ENCODE measurements at places on chromosomes 1 and 21.
A peak's percentile ranks its signal among the peaks of the same experiment; 100 is the strongest.

DNA sequence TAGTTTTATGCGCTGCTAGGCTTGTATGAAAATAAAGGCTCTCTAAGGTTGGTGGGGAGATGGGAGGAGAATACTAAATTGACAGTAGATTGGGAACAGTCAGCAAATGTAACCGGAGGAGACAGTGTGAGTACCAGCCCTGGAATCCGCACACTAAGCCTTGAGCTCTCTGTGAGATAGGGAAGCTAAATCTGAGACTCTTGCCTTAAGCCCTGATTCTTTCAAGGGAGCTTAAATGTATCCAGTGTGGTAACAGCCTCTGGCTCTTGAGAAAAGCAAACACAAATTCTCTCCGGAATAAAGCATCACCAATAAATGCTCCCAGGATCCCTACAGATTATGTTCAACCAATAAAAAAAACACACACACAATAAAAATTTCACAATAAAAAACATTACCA is 33.0 kb upstream of the PDPN start:
- no peak for DNase-seq

GRCh38 chr1:155882235-155882634 is 22.9 kb downstream of the SYT11 start:
- no peak for DNase-seq

DNA sequence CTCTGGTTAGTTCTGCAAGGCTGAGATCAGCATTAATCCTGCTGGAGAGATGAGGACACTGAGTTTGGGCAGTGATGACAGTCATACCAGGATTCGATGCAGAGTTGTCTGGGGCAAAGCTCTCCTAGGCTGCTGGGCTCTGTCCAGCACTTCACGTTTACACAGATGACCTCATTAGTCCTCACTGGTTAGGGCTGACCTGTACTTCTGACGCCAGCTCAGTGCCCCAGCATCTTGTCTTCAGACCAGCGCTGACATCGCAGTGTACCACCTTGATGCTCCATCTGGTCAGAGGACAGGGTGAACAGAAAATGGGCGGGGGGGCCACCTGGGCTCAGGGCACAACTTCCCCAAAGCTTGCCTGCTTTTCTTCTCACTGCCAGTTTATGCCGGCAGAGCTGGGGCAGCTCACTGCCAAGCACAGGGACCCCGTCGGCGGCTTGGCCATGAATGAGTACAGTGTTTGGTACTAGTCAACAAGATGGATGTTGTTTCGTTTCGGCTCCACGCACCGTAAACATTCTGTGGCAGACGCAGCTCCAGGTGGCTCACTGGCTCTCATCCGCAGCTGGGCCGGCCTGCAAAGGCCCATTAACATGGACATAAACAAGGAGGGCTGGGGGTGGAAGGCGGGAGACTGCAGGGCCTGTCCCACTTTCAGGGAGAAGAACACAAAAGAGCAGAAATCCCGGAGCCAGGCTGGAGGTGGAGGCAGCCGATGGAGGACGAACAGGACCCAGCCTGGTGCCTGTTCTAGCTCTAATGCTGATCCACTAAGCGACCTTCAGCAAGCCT is 118.7 kb downstream of the GLIS1 start:
- DNase-seq: no peak

- no peak for DNase-seq
These were observed 7.8 kb downstream of the ADAMTS4 start for GRCh38 chr1:161190962-161191521.

GRCh38 chr1:204294357-204294756 is 65.4 kb downstream of the PLEKHA6 start:
- no peak for DNase-seq

- no peak for DNase-seq
These were observed 51.3 kb downstream of the PTGS2 start for GRCh38 chr1:186628910-186629309.

DNA sequence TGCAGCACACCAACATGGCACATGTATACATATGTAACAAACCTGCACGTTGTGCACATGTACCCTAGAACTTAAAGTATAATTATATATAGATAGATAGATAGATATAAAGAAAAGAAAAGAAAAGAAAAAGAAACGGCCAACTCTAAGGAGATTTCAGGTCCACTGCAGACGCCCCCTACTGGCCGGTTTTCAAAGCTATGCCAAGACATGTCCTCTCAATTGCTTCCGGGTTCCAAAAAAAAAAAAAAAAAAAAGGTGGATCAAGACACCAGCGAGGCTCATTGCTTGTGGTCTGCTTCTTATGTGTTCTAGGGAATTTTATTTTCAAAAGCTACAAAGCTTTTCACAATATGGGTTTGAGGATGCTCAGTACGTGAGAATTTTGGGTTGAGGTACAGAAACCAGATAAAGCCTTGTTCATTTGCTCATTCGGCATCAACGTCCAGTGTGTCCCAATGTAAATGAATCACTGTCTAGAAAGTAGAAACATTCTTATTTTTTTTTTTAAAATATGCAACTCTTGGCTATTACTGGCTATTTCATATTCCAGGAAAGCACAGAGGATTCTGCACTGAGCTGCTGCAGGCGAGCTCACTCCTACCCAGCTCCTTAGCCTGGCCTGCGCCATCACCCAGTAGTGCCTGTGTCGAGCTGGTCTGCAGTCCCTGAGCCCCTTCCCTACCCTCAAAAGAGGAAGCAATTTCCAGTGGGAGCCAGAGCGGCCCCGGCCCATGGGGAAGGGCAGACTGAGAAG is 643.0 kb downstream of the KIF26B start:
- peak; percentile 28 for DNase-seq

- DNase-seq: no peak
These were observed 35.0 kb downstream of the ACKR1 start for GRCh38 chr1:159239551-159240220.

- no peak for DNase-seq
These were observed 49.8 kb downstream of the KCNJ15 start for GRCh38 chr21:38306433-38307141.

DNA sequence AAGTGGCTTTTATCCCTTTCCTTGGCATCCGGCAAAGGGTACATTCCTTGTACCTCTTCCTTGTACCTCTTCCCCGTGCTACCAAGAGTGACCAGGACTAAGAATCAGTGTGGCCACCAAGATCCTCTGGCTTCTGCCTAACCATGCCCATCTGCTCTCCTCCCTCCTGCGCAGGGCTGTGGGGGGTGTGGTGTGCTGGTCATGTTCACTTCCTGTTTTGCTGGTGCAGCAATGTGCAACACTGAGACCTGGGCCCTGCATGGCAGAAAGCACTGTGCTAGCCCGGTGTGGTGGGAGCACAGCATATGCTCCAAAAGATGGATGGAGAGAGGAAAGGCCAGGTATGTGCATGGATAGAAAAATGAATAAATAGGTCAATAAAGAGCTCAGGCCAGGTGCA is 33.3 kb upstream of the TENT5C start:
- DNase-seq: peak; percentile 19

DNA sequence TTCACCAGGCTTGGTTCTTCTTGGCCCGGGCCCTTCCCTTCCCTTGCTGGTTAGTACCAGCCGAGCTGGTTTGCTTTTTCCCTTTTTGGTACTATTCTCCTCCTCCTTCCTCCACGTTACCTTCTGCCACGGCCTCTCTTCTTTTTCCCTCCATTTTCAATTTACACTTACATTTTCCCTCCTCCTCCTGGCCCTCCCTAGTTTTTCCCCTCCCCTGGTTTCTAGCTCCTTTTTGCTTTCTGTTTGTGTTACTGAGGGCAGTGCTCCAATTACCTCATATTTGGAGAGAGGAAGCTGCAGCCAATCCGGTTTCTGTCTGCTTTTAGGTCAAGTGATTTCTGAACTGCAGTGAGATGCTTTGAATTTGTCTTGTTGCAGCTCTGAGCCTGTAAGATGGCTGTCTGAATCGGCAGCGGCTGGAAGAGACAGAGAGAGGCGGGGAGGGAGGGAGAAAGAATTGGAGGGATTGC is 63.7 kb downstream of the MACF1 start:
- peak; percentile 13 for DNase-seq

DNA sequence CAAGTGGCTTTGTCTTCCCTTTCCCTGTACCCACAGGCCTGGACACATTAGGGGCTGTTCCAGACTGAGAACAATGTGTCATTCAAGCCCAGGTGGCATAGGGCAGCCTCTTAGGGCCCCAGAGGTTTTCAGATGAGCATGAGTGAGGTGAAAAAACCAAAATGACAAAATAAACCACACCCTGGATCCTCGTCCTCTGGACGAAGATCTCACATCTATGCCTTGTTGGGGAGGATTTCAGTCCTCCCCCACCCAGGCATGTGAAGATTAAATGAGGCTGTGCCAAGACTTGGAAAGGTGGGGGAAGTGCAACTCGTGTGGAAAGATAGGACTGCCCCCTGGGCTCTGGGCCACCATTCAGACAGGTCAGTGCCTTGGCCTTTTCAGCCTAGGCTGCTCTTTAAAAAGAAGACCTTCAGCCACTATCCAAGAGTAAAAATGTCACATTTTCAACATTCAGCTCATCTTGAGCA is 32.8 kb upstream of the IL19 start:
- DNase-seq: peak; percentile 46

GRCh38 chr21:46006547-46007491 is 25.2 kb downstream of the COL6A1 start:
- DNase-seq: no peak

DNA sequence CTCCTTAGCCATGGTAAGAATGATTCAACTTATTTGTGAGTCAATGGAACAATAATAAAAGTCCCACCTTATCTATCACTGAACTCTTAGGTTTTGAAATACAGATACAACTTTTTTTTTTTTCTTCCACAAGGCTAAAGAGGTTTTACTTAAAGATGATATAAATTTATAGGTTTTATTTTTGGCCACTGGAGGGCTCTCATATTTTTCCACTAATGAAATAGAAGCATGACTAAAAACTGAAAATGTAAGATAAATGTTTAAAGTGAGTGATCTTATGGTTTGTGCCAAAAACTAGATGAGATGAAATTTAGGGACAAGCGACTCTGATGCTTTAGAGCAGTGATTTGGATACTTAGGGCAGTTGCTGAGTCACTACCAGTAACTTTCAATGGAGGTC is 499.0 kb downstream of the NUF2 start:
- DNase-seq: no peak

GRCh38 chr1:243623841-243624240 is 226.2 kb downstream of the AKT3 start:
- DNase-seq: no peak

- no peak for DNase-seq
These were observed 11.8 kb downstream of the RABGAP1L start for GRCh38 chr1:174171073-174171472.

- DNase-seq: no peak
These were observed 177.6 kb downstream of the RASAL2 start for GRCh38 chr1:178271471-178271870.

GRCh38 chr1:15430787-15431570 is 7.3 kb upstream of the CTRC start:
- peak; percentile 85 for DNase-seq

GRCh38 chr1:211751438-211751837 is 76.0 kb upstream of the NEK2 start:
- no peak for DNase-seq

GRCh38 chr1:41358131-41359021 is 2.9 kb upstream of the FOXO6 start:
- no peak for DNase-seq

GRCh38 chr1:13871886-13872285 is 171.9 kb downstream of the PRDM2 start:
- no peak for DNase-seq

DNA sequence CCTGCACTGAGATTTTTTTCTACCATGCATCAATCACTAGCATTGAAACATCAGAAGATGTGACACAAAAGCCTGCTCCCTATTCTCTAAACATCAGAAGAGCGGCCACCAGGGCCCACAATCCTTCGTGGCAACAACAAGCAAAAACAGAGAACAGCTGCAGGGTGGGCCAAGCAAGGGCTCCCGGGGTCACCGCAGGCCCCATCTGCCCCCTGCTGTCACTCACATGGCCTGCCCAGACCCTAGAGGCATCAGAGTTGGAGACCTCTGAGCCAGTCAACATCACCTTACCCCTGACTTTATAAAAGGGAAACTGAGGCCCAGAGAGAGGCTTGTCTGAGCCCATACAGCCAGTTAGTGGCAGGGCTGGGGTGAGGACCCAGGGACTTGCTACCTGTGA is 1.8 kb downstream of the LAPTM5 start:
- DNase-seq: no peak

GRCh38 chr1:41666981-41667631 is 182.6 kb upstream of the EDN2 start:
- peak; percentile 81 for DNase-seq

GRCh38 chr1:8625981-8626898 is 191.2 kb downstream of the RERE start:
- DNase-seq: no peak

GRCh38 chr1:12113433-12114339 is 50.6 kb downstream of the TNFRSF8 start:
- no peak for DNase-seq

DNA sequence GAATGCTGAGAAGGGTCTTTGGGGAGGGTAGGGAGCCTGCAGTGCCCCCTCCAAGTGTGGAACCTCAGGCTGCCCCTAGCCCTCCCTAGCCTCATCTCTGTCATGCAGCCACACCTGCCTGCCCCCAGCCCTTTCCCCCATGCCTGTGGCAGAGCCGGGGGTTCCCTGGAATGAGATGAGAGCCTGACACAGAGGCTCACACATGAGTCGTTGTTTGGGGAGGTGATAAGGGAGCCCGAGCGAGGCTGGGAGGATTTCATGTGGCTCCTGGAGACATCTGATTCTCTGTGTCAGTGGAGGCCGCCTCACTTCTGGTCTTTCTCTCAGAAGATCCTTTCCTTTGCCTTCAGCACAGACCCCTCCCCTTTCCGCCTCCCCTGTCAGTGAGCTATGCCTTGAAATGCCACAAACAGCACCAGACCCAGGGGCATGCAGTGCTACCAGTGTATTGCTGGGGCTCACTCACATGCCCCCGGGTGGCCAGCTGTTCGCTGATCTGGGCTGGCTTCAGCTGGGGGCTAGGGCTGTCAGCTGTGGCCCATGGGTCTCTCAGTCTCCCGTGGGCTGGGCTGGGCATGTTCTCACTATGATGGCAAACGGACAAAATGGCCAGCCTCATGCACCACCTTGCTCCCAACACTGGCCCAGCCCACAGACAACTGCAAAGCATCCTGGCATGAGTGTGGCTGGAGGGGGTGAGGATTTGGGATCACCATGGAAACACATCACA is 102.6 kb downstream of the AJAP1 start:
- DNase-seq: no peak

- no peak for DNase-seq
These were observed 7.3 kb downstream of the CTRC start for GRCh38 chr1:15445390-15446122.

DNA sequence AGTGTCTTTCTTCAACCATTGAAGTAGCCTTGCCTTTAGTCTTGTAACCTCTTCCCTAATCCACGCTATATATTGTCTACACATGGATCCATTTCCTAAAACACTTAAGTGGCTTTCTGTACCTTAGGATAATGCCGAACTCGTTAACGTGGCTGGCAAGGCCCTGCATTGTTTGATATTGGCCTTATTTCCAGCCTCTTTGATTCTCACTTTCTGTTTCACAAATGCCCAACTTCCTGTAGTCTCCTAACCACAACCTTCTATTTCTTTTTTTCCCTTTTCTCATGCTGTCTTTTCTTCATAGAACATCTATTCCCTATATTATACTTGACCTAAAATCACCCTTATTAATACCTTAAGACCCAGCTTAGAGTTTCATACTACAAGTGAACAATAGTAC is 536.0 kb downstream of the LMO4 start:
- DNase-seq: no peak
